ENCODE measurements at places on chromosomes 1 and 21.

DNA sequence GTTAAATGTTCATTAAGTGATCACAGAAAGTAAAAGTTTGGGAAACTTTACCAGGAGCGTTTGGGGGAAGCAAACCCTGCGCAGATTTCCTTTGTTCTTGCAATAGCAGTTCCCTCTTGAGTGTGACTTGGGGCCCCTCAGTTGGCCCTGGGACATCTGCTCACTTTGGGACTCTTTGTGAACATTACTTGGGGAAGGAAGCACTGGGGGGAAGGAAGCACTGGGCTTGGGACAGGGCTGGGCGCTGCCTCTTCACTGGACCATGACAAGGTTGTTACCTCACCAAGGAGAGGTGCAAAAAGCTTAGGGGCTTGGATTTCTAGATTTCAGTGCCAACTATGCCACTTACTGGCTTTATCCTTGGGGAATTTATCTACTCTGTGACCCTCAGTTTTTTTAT lies 63.5 kb downstream of the ETS2 start:
- DNase-seq, result no peak

DNA sequence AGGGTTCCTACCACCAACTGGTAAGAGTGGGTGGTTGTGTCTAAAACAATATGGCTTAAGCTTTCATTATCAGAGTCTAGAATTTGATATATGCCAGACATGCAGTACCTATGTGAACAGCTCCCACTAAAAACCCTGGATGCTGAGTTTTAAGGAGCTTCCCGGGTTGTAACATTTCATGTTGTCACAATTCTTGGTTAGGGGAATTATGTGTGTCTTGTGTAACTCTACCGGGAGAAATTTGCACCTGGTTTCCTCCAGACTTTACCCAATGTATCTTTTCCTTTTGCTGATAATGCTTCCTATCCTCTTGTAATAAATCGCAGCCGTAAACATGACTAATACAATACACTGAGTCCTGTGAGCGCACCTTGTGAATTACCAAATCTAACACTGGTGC lies 48.3 kb downstream of the ARID4B start:
- DNase-seq, result no peak

- DNase-seq, result no peak
Observed at GRCh38 chr1:66250478-66250877, 283.5 kb upstream of the SGIP1 start.

GRCh38 chr1:117607471-117607870 lies 1.6 kb downstream of the TENT5C start:
- DNase-seq, result peak; percentile 15

- DNase-seq, result no peak
Observed at GRCh38 chr1:215508311-215508710, 58.8 kb upstream of the KCTD3 start.

- peak; percentile 49 for DNase-seq
Observed at GRCh38 chr1:200628223-200628881, 7.8 kb upstream of the KIF14 start.

DNA sequence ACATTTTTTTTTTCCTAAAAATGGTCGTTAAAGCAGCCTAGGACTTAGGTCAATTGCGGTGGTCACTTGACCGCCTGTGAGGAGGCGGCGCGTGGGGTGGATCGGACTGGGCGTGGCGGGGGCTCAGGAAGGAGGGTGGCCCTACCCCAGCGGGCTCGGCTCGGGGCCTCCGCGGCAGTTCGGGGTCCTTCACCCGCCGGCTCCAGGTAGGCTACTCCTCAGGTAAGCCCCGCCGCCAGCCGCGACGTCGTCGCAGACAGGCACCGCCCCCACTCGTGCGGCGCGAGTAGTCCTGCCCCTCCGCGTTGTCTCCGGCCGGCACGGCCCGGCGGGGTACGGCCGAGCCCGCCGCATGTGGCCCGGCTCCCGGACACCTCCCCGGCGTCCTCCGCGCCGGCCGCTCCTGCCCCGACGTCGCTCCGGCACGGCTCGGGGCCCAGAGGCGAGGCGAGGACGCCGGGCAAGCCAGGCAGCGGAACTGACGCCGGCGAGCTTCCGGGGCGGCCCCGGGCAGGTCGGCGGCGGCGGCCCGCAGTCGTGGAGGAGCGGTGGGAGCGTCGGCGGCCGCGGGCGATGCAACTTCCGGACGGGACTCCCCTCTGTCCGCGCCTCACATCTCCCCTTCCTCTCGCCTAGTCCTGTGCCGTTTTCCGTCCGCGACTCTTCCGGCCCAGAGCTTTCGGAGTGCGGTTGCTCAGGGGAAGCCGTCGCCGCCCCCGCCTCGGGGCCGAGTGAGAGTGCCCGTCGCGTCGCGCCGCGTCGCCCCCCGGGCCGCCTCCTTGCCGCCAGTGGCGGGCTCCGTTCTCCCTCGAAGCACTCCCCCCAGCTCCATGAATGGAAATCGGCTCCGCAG lies at the start of gene AGO3:
Gene AGO3, plus strand, starts transcription at position 513 of the 853 bp plus-strand sequence. Its CDS starts 322 bp downstream, at position 835.
- peak; percentile 88 for DNase-seq

- no peak for DNase-seq
Observed at GRCh38 chr1:40389871-40390560, 16.5 kb downstream of the SMAP2 start.

GRCh38 chr1:6408023-6408422 lies 11.7 kb downstream of the HES2 start:
- DNase-seq, result no peak

DNA sequence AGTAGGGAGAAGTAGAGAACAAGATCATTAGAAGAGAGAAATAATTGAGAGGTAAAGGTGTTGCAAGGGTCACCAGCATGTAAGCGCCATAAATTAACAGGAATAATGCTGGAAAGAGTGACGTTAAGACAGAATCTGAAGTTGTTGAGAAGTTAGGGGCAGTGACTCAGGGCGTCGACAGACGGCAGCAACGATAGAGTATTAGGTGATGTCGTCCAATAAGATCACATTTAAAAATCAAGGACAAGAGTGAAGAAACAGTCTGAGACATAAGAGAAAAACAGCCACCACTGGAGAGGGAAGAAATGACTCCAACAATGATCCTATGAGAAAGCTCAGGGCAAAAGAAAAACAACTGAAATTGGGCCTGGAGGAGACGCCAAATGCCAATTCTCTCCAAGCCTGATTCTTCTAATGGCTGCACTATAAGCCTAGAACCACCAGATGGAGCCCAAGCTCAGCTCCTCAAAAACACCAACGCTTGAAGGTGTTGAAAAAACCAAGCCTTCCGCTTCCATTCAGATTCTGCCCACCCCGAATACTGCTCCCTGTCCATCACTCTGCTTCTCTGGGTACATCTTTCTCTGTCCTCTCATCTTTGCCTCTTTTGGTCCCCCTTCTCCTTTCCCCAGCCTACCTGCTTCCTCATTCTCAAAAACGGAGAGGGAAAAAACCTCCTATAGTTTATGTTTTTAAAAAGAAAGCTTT lies 70.0 kb downstream of the LUZP1 start:
- DNase-seq, result peak; percentile 55

DNA sequence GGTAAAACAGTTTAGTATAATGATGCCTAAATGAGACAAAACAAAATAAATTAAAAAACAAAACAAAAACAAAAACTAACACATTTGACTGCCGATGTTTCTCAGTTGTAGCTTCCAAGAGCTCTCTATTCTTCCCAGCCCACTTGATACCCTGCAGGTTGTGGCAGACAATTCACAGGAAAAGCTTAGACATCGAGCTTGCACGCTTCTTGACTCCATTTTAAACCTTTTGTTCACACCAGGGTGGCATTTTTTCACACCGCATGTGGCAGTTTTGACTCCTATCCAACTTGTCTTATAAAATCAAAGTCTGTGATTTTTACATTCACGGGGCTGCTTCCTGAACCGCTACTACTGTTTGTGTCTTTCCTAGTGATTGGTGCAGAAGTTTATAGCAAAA lies 575.9 kb downstream of the USP25 start:
- no peak for DNase-seq

GRCh38 chr1:224689374-224689773 lies 73.3 kb downstream of the CNIH3 start:
- DNase-seq, result no peak

GRCh38 chr1:87295445-87296110 lies 33.1 kb upstream of the LMO4 start:
- no peak for DNase-seq

DNA sequence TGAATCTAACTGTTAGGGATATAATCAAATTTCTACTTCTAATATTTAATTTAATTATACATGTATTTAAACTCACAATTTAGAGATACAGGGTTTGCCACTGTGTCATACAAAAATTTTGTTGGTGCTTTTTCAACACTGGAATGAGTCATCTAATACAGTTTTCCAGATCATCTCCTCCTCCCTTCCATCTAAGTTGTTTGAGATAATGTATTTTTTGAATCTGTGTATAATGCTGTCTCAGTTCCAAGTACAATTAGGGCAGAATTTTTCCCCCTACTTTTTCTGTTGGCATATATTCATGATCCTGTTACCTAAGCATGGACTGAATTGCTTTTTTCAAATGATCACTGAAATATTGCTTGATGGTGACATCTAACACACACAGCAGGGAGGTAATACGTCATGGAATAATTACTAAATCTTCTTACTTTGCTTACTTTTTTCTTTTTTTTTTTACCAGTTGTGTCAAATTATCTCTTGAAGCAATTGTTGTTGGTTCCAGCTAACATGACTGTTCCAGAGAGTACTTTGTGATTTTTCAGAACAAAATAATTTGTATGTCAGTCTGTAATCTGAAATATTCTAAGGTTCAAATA lies 146.0 kb downstream of the MAGI3 start:
- DNase-seq, result no peak

GRCh38 chr1:209455661-209456358 lies 127.7 kb upstream of the CAMK1G start:
- DNase-seq, result no peak

DNA sequence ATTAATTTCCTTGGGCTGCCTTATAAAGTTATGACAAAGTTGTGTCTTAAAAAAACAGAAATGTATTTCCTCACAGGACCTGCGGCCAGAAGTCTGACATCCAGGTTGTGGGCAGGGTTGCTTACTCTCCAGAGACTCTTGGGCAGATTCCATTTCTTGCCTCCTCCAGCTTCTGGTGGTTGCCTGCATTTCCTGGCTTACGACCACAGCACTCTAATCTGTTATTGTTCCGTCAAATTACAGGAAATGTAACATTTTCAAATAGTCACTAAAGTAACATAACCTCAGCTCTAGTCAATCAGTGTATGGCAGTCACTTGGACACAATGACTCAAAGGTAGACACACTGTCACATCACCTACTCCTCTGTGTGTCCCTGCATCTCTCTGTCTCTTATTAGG lies 226.8 kb downstream of the DNAH14 start:
- no peak for DNase-seq

- DNase-seq, result no peak
Observed at GRCh38 chr1:167923324-167924056, 9.6 kb upstream of the ADCY10 start.

DNA sequence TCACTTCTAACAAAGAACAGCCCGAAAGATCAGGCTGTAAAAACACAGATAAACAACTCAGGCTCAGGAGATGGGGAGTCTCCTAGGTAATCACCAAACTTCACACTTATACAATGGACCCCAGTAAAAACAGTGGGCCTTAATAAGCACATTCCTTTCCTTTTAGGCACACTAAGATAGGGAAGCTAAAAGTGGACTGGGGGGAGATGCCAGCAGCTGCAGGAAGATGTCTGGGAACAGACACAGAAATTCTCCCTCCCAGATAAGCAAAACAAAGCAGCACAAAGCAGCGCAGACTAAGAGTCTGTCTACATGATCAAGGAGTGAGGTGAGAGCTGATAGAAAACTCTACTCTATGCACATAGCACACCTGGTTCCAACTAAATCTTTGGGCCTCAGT lies 29.0 kb upstream of the CTBS start:
- DNase-seq, result no peak

GRCh38 chr1:24191860-24192259 lies 4.8 kb upstream of the IFNLR1 start:
- DNase-seq, result peak; percentile 49

Data from activated T-cell treated with anti-CD3 and anti-CD28 coated beads for 24 hours (primary cell).